ENCODE measurements at places on chromosomes 1 and 21.
A peak's percentile ranks its signal among the peaks of the same experiment; 100 is the strongest.

GRCh38 chr1:18012686-18013085 lies 94.9 kb upstream of the IGSF21 start:
- no peak overlapping the region for H3K4me3 ChIP-seq
- H3K27me3 ChIP-seq: peaks cover 23% of the 10 kb centered on the region
- no peak overlapping the region for H3K27ac ChIP-seq
- DNase-seq: no peak
- H3K4me1 ChIP-seq: no peaks in the 10 kb centered on the region

GRCh38 chr1:231278100-231278790 lies 37.2 kb downstream of the GNPAT start:
- H3K27me3 ChIP-seq: no peaks in the 10 kb centered on the region
- H3K36me3 ChIP-seq: peaks cover 34% of the 10 kb centered on the region
- no peak for DNase-seq
- no peak overlapping the region for H3K27ac ChIP-seq

GRCh38 chr21:25750085-25750484 lies 15.3 kb downstream of the GABPA start:
- no peak for DNase-seq
- H3K4me1 ChIP-seq: no peaks in the 10 kb centered on the region
- no peaks in the 10 kb centered on the region for H3K27me3 ChIP-seq
- peak overlapping the region; percentile 32 for H3K27ac ChIP-seq

GRCh38 chr1:221089273-221089672 lies 210.0 kb downstream of the HLX start:
- H3K4me1 ChIP-seq: no peaks in the 10 kb centered on the region
- DNase-seq: no peak
- H3K27ac ChIP-seq: no peak overlapping the region
- H3K27me3 ChIP-seq: no peaks in the 10 kb centered on the region
- no peaks in the 10 kb centered on the region for H3K36me3 ChIP-seq

DNA sequence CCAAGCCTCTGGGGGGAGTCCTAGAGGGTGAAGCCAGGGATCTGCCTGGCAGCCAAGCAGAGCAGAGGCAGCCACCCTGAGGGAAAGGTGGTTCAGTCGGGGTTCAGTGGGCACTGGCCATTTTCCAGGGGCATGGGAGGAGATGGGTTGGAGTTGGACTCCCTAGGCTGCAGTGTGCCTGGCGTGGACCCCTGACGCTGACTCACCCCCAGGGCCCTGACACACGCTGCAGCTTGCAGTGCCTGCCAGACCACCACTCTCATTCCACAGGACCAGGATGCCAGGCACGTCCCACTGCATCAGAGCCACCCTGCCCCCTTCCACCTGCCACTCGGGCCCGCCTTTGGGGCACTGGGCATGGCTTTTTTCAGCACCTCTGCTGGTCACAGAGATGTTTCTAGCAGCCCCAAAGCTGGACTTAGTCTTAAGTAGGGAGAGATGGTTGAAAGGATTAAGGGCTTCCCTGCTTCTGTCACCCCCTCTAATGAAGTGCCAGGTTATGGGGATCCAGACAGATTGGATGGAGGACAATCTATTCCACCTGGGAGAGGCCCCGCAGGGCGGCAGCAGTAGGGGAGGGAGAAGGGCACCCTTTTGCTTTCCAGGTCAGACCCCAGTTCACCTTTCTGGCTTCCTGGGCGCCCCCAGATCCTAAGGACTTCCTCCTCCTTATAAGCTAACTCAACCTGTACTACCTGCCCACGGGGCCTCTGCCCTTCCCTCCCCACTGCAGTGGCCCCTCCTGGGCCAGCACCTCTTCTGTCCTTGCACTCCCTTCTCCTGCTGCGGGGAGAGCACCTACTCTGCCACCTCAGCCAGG lies 1.6 kb downstream of the SYT2 start:
- H3K36me3 ChIP-seq: no peaks in the 10 kb centered on the region
- peaks cover 12% of the 10 kb centered on the region for H3K4me1 ChIP-seq
- DNase-seq: no peak
- no peak overlapping the region for H3K27ac ChIP-seq

GRCh38 chr1:3410142-3410925 lies 44.1 kb upstream of the ARHGEF16 start:
- H3K36me3 ChIP-seq: no peaks in the 10 kb centered on the region
- DNase-seq: no peak
- no peaks in the 10 kb centered on the region for H3K4me1 ChIP-seq
- H3K27me3 ChIP-seq: no peaks in the 10 kb centered on the region

- H3K27me3 ChIP-seq: peaks cover 27% of the 10 kb centered on the region
- no peaks in the 10 kb centered on the region for H3K36me3 ChIP-seq
- H3K4me3 ChIP-seq: no peak overlapping the region
- H3K27ac ChIP-seq: no peak overlapping the region
Measured at GRCh38 chr1:47771751-47772150, 225.4 kb downstream of the TRABD2B start.

- no peak overlapping the region for H3K4me3 ChIP-seq
- H3K4me1 ChIP-seq: no peaks in the 10 kb centered on the region
- no peaks in the 10 kb centered on the region for H3K36me3 ChIP-seq
- H3K27me3 ChIP-seq: no peaks in the 10 kb centered on the region
- H3K27ac ChIP-seq: no peak overlapping the region
Measured at GRCh38 chr1:99737016-99737415, 29.4 kb downstream of the FRRS1 start.

GRCh38 chr1:183279835-183280234 lies 93.8 kb downstream of the LAMC2 start:
- H3K27ac ChIP-seq: no peak overlapping the region
- no peaks in the 10 kb centered on the region for H3K4me1 ChIP-seq
- H3K27me3 ChIP-seq: no peaks in the 10 kb centered on the region
- no peak for DNase-seq
- no peaks in the 10 kb centered on the region for H3K36me3 ChIP-seq

GRCh38 chr1:175388285-175388684 lies 195.7 kb upstream of the KIAA0040 start:
- H3K27me3 ChIP-seq: no peaks in the 10 kb centered on the region
- H3K36me3 ChIP-seq: no peaks in the 10 kb centered on the region
- H3K4me1 ChIP-seq: no peaks in the 10 kb centered on the region

DNA sequence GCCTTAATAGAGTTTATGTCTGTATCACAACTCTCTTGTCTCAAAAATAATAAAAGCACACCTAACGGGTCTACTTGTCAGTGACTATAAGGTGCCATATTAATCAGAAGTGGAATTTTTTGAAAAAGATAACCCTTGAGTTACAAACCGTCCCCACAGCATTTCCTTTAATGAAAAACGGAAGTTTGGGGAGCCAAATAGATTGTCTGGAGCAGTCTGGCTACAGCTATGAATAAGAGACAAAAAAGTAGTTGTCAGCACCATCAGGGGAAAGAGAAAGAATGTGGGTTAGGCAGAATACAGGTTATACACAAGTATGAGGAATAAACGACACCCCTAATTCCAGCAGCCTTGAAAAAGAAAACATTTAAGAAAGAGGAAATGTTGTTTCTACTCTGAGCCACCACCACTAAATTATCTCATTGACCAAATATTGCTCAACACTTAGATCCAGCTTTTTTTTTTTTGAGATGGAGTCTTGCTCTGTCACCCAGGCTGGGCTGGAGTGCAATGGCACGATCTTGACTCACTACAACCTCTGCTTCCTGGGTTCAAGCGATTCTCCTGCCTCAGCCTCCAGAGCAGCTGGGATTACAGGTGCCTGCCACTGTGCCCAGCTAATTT lies 29.4 kb upstream of the USP24 start:
- H3K4me1 ChIP-seq: no peaks in the 10 kb centered on the region
- no peak overlapping the region for H3K4me3 ChIP-seq
- H3K27ac ChIP-seq: no peak overlapping the region
- DNase-seq: no peak
- H3K27me3 ChIP-seq: no peaks in the 10 kb centered on the region

DNA sequence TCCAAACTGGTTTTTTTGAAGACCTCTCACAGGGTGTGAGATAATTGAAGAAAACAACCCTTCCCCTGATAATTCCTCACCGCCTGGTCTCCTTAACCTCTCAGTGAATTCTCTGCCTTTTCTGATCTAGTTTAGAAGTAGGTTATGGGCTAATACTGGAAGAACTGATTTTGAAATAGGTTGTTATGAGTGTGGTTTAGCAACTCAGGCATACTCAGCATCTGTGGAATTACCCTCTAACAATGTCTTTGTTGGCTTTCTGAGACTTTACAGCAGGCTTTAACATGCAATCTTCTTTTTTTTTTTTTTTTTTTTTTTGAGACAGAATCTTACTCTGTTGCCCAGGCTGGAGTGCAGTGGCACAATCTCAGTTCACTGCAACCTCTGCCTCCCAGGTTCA lies 10.3 kb upstream of the PLD5 start:
- no peak overlapping the region for H3K27ac ChIP-seq
- H3K27me3 ChIP-seq: no peaks in the 10 kb centered on the region
- no peaks in the 10 kb centered on the region for H3K4me1 ChIP-seq
- H3K36me3 ChIP-seq: no peaks in the 10 kb centered on the region

DNA sequence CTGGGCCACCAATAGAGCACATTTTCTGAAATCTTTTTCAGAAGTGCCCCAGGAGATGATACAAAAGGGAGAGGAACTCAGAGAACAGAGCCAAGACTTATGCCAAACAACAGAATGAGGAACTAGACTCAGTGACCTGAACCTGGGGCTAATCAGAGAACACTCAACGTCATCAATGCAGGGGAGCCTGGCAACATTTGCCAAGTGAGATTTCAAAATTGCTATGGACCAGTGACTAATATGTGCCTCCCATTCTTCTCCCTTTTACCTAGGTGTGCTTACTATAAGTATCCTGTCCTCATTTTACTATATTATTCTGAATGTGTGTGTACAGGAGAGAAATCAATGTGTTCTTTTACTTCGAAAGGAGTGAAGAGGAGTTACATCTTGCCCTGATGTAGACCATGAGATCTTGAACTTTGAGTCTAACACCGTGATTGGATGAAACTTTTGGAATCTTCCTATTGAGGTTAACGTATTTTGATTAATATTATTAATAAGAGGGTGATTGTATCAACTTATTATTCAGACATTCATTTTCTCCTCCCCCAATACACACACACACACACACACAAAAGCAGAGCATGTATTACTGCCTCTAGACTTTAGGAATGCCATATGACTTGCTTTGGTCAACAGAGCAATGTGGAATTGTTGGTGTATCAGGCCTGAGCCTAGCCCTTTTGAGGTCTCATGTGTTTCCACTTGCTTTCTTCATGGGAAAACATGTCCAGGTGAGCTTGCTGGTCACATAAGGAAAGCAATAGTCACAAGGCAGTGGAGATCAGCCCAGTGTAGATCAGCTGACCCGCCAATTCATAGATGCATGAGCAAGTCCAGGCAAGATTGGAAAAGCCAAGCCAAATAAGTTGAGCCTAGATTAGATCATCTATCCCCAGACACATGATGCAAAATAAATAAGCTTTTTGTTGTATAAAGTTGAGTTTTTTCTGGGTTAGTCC lies 80.3 kb upstream of the ETS2 start:
- no peak overlapping the region for H3K4me3 ChIP-seq
- H3K36me3 ChIP-seq: no peaks in the 10 kb centered on the region
- no peak for DNase-seq
- H3K27me3 ChIP-seq: peaks cover 14% of the 10 kb centered on the region
- no peak overlapping the region for H3K27ac ChIP-seq
- no peaks in the 10 kb centered on the region for H3K4me1 ChIP-seq

- no peak overlapping the region for H3K4me3 ChIP-seq
- no peak overlapping the region for H3K27ac ChIP-seq
- peaks cover 46% of the 10 kb centered on the region for H3K4me1 ChIP-seq
- peaks cover 5% of the 10 kb centered on the region for H3K36me3 ChIP-seq
Measured at GRCh38 chr21:34999397-34999941, 49.6 kb downstream of the RUNX1 start.

GRCh38 chr21:10273196-10273595 lies 248.2 kb upstream of the TPTE start:
- H3K4me3 ChIP-seq: no peak overlapping the region
- H3K36me3 ChIP-seq: no peaks in the 10 kb centered on the region
- no peaks in the 10 kb centered on the region for H3K27me3 ChIP-seq
- no peaks in the 10 kb centered on the region for H3K4me1 ChIP-seq
- DNase-seq: no peak

DNA sequence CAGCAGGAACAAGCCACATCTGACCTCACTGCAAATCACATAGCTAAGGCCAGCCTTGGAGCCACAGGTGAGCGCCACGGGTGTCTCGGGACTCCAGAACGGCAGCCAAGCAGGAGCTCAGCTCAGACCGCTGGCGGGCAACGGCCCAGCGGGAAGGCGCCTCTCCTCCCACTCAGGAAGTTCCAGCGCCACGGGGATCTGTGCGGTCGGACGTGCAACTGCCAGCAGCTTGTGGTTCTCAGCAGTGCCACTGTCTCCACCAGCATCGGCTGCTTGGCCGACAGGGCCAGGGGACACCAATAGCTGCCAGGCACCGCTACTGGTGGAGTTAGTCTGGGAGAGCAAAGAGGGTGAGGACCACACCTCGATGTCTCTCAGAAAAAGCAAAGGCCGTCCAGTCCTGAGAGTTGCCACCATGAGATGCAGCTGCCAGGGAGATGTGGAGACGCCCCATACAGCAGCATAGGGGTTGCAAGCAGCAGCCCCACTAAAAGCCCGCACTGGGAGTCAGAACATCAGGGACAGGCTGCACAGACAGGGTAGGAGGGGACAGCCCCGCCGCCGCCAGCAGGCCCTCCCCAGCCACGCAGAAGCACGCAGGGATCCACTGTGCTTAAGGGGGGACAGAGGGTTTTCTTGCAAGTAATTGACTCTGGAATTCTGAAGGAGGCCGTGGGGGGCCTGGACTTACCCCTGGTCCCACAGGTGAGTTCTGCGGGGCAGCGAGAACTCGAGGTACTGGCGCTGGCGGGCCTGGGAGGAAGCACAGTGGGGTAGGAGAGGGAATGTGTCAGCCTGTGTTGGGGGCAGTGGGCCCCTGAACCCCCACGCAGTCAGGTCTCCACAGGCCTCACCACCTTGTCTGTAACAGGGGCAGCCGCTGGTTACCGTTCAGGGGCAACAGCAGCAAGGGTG lies 83.5 kb downstream of the NPHP4 start:
- DNase-seq: no peak
- no peaks in the 10 kb centered on the region for H3K27me3 ChIP-seq
- H3K4me3 ChIP-seq: no peak overlapping the region
- H3K36me3 ChIP-seq: peaks cover 3% of the 10 kb centered on the region
- no peaks in the 10 kb centered on the region for H3K4me1 ChIP-seq
- H3K27ac ChIP-seq: no peak overlapping the region

DNA sequence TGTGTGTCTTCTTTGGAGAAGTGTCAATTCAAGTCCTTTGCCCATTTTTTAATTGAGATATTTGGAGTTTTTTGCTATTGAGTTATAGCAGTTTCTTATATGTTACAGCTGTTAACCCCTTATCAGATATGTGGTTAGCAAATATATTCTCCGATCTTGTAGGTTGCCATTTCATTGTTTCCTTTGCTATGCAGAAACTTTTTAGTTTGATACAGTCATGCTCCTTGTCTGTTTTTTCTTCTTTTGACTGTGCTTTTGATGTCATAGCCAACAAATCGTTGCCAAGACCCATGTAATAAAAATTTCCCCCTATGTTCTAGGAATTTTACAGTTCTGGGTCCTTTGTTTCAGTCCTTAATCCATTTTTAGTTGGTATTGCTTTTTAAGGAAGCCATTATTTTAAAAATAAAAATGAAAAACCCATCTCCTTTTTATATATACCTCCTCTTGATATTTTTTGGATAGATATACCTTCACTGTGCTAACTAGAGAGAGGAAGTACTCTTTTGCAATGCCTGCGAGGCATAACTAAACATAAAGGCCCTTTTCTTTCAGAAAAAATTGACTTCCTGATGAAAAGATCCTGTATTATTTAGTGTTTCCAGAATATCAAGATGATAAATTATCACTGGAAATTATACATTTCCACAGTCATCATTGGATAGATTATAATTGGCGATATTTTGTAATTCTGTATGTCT lies 127.8 kb downstream of the HS2ST1 start:
- peaks cover 10% of the 10 kb centered on the region for H3K4me1 ChIP-seq
- no peak for DNase-seq
- H3K36me3 ChIP-seq: no peaks in the 10 kb centered on the region
- no peak overlapping the region for H3K27ac ChIP-seq
